AG04450 (cell line): ENCODE measurements at places on chromosomes 2 and 18. TPM values are rescaled to one million over a fixed set of nuclear protein-coding genes. Genes with fewer than 3 reads are reported as not detected.

GRCh38 chr2:197281421-197281820 lies 29.2 kb downstream of the ANKRD44 start:
- DNase-seq: no peak

- DNase-seq: peak; percentile 20
Measured at GRCh38 chr2:224162122-224162521, 123.0 kb upstream of the SERPINE2 start.

GRCh38 chr18:75679331-75679730 lies 251.8 kb upstream of the SMIM21 start:
- no peak for DNase-seq

DNA sequence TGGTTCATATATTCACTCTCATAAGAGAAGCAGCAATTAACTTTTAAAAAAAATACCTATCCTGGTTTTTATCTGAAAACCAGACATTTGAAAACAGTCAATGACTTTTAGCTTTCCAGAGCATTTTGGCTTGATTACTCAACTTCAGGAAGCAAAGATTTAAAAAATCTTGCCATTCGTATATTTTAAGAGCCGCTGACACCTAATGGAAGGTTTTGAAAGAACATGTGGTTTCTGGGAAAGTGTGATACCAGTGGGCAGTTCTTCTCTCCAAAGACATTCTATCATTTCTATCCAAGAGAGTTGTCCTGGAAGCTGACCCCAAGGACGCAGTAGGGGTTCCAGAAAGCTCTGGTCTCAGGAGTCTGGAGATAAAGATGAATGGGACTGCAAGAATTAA lies 234.7 kb downstream of the TTC32 start:
- peak; percentile 7 for DNase-seq

DNA sequence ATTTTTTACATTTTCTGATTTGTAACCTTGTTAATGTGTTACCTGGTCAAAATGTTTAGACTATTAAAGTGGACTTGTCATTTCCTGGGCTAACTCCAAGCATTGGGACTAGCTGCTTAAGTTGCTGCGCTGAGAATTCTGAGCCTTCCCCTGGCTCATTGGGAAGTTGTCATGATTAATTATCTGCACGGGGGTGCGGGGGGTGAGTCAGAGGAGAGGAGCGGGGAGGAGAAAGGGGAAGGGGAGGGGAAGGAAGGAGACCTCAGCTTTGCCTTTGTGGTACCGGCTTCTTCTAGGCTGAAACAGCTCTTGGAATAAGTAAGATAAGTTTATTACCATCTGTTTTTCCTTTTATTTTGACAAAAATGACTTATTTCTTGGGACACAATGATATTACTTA lies 52.9 kb upstream of the APCDD1 start:
- DNase-seq: no peak

DNA sequence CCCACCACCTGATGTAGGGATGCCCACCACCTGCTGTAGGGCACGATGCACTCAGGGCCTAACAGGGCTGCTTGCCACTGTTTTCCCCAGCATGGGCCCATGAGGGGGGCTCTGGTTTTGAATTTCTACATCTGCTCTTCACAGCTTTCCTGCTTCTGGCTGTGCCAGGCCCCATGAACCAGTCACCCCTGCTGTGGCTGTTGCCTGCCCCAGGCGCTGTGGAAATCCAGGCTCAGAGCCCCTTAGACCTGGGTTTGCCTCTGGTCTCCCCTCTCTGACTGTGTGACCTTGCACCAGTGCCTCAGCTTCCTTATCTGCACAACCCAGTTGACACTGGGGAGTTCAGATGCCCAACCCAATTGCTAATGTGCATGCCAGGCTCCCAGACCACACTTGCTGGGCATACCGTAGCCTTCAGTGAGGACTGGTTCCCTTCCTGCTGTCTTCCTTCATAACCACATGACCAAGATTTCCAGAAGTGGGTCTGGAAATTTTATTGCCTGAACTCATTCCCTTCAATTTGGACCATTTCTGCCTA lies 6.0 kb upstream of the MLPH start:
- DNase-seq: no peak

GRCh38 chr2:140596447-140596846 lies 1534.4 kb downstream of the LRP1B start:
- no peak for DNase-seq

DNA sequence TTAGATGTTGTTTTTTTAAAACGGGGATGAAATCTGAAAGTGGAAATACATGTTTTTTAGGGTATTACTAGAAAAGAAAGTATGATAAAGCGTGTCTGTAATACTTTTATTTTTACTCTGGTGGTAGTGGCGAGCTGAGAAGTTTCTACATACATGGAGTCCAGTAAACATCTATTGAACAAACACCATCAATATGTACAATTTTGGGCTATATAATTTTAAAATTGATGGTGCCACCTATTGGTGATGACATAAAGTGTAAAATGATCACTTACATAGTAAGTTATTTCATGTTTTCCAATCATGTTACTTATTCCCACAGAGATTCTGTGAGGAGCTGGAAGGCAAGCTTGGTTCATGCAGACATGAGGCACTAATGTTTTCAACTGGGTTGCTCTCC lies 31.5 kb upstream of the NFE2L2 start:
- no peak for DNase-seq

GRCh38 chr2:102190430-102191107 lies 3.7 kb downstream of the IL1RL2 start:
- DNase-seq: no peak

- DNase-seq: no peak
Measured at GRCh38 chr2:238397356-238397755, 29.4 kb upstream of the ASB1 start.

GRCh38 chr18:10979411-10979810 lies 170.0 kb downstream of the PIEZO2 start:
- no peak for DNase-seq

DNA sequence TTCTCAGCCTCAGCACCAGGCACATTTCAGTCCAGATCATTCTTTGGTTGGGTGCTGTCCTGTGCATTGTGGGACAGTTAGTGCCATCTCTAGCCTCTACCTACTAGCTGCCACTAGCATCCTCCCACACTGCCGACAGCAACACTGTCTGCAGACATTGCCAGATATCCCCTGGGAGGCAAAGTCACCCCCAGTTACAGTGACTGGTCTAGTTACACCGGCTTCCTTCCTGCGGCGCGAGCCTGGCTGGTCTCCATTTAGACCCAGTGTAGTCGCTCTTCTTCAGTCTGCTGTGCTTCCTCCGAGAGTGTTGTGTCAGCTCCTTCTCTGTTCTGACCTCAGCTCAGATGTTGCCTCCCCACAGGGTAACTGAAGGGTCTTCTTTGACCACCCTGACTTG lies 283.1 kb downstream of the PHLPP1 start:
- no peak for DNase-seq

- no peak for DNase-seq
Measured at GRCh38 chr2:133705287-133705686, 137.0 kb upstream of the NCKAP5 start.

DNA sequence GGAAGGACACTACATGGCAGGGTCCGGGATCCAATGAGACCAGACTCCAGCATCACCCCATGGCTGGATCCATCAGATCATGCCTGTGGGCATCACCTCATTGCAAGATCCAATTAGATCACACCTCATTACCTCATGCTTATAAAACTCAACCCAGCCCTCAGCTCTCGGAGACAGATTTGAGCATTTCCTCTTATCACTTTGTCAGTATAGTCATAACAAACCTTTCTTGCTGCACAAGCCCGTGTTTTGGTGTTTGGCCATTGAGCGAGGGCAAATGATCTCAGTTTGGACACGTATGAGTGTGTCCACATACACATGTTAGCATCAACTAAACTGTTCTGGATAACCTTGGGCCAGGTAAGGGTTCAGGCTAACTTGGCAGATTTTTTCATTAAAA lies 58.8 kb downstream of the CCDC195 start:
- DNase-seq: no peak

- DNase-seq: no peak
Measured at GRCh38 chr2:16028644-16029043, 88.3 kb downstream of the MYCN start.

DNA sequence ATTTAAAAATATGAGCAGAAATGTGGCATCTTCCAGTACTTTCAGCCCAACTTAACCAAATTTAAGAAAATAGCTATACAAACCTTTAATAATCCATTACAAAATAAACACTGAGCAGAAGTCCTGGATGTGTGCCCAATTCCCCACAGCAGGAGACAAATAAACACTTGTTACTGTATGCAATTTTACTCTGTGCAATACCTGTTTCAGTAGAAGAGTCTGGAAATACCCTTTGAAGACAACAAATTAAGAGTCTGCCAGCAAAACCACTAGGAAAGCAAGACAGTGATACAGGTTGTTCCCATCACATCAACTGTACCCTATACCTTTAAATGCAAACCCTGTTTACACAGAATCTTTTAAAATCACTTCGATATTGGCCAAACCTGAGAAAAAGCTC lies 41.4 kb upstream of the RNU4ATAC start:
- no peak for DNase-seq

DNA sequence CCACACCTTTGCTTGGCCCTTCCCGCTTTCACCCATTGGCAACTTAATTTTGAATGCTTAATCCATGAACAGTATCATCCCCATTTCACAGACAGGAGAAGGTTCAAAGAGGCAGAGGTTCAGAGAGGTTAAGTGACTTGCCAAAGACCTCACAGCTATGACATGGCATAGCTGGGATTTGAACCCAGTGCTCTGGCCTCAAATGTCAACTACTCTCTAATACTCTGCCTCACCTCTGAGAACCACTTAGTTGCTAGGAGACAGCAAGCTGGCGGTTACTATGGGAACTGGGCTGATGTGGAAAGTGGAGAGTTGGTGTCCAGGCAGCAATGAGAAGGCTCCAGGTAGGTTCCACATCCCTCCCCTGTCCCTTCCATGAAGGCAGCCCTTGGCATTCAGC lies 15.8 kb upstream of the PRSS56 start:
- no peak for DNase-seq

- DNase-seq: no peak
Measured at GRCh38 chr2:46184794-46185583, 112.2 kb upstream of the EPAS1 start.

- no peak for DNase-seq
Measured at GRCh38 chr18:55900380-55900779, 312.4 kb upstream of the TCF4 start.

Gene UCN
- polyA plus RNA-seq: 0.40 TPM in 1 of 2 replicates, not detected in the other

Gene BMP10
- not detected in 2 replicates for polyA plus RNA-seq

Gene IL1RL1
- polyA plus RNA-seq: 0.30 and 0.31 TPM in 2 replicates

Gene GPD2
- 20.2 and 20.7 TPM in 2 replicates for polyA plus RNA-seq

Gene CXCR2
- polyA plus RNA-seq: not detected in 2 replicates

Gene MROH2A
- not detected in 2 replicates for polyA plus RNA-seq

Gene POTEI
- polyA plus RNA-seq: not detected in 2 replicates

Gene SIX3
- polyA plus RNA-seq: not detected in 2 replicates
